ENCODE measurements at places on chromosomes 1 and 21. TPM values are rescaled to one million over a fixed set of nuclear protein-coding genes. Genes with fewer than 3 reads are reported as not detected.

- DNase-seq = no peak
Observed at GRCh38 chr1:44078104-44078503, 40.5 kb upstream of the KLF17 start.

- no peak for DNase-seq
Observed at GRCh38 chr1:167440776-167441175, 77.6 kb downstream of the CD247 start.

Gene CHRM3
- 3.4 TPM for total RNA-seq

- peak; percentile 70 for DNase-seq
Observed at GRCh38 chr1:62800825-62801306, 16.9 kb downstream of the ATG4C start.

DNA sequence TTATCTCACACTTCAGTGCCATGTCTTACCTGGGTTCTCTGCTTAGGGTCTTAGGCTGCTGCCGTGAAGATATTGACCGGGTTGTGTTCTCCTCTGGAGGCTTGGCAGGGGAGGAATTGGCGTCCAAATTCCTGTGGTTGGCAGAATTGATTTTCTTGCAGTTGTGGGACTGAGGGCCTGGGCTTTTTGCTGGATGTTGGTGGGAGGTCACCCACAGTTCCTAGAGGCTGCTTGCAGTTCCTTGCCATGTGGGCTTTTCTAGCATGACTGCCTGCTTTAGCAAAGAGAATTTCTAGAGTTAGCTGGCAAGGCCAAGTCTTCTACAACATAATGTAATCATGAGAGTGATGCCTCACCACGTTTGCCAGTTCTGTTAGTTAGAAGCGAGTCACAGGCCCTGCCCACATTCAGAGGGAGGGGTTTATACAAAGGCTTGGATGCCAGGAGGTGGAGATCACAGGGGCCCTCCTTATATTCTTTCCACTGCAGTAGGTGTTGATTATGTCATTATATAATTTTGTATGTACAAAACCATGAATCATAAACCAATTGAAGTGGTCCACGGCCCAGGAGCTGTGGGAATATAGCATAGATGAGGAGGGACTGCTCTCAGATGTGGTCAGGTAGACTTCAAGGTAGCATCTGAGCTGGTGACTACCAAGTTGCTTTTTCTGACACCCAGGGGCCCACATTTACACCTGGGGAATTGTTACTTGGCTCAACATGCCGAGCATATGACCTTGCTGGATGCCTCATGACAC lies 6.6 kb downstream of the UBL4B start:
- no peak for DNase-seq

- DNase-seq = no peak
Observed at GRCh38 chr1:17579951-17580939, 40.7 kb downstream of the ARHGEF10L start.

Gene RIMS3
- total RNA-seq = 5.9 TPM

DNA sequence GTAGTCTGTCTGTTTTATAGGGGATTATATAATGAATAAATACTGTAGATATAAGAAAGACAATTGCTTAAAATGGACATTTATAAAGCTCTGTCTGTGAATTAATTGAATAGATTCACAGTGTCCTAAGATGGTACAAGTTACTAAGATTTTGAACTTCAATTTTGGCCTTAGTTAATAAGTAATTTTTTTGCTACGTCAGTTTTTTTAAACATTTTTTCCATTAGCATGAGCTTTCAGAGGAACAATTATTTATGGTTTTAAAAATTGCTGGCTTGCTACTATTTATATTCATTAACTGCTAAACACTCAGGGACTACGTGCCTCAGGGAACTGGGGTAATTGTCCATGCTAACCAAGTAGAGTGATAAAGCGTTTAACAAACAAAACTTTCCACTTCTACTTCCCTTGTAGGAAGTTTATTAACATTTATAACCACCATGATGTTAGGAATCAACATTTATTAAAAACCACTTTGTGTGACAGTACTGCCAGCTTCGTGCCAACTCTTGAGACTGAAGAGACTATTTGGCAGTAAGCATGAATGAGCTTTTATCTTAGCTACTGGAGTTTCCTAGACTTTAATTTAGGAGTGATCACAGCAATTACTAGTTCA lies 65.4 kb upstream of the PTGS2 start:
- DNase-seq = no peak

Gene RGL1
- total RNA-seq = 14.9 TPM

GRCh38 chr1:41278076-41278475 lies 36.0 kb upstream of the SCMH1 start:
- no peak for DNase-seq

GRCh38 chr1:205003358-205004131 lies 39.5 kb upstream of the CNTN2 start:
- DNase-seq = no peak

GRCh38 chr1:12433323-12434053 lies 184.5 kb downstream of the DHRS3 start:
- peak; percentile 29 for DNase-seq

DNA sequence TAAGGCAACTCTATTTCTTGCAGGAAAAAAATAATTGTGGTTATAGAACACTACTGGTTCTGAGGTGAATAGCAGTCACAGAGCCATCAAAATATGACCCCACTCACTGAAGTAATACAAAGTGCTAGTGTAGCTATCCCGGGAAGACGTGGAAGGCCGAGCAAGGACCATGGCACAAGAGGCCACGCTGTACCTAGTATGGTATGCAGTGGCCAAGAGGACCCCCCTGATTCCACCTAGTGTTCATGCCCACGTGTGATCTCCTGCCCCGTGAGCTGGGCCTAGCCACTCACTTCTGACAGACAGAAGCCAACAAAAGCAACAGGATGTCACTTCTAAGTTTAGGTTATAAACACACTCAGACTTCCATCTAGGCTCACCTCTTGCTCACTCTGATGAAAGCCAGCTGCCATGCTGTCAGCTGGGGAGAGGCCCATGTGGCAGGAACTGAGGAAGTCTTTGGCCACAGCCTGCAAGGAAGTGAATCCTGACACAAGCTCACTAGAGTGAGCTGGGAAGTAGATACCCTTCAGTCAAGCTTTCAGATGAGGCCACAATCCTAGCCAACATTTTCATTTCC lies 21.7 kb upstream of the LSS start:
- DNase-seq = no peak

DNA sequence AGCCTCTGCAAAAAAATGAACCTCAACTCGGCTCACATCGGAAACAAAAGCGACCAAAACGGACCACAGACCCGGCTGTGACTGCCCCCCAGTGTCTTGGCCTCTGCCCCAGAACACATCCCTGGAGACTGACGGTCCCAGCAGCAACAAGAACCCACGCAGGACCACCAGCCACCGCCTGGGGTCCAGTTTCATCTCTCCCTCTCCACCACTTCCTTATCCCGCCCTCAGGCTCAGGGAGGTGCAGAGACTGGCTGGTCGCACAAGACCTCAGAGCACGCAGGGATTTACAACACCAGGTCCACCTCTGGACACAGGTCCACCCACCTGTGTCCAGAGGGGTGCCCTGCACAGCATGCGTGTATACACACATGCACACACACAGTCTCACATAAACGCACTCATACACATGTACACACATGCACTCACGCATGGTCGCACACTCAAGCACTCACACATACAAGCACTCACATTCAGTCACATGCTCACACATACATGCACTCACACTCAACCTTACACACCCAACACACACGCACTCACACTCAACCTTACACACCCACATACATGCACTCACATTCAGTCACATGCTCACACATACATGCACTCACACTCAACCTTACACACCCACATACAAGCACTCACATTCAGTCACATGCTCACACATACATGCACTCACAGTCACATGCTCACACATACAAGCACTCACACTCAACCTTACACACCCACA lies 18.6 kb upstream of the TMEM52 start:
- DNase-seq = no peak

- no peak for DNase-seq
Observed at GRCh38 chr1:50720457-50721053, 239.5 kb downstream of the FAF1 start.

Gene LCE2A
- not detected for total RNA-seq

DNA sequence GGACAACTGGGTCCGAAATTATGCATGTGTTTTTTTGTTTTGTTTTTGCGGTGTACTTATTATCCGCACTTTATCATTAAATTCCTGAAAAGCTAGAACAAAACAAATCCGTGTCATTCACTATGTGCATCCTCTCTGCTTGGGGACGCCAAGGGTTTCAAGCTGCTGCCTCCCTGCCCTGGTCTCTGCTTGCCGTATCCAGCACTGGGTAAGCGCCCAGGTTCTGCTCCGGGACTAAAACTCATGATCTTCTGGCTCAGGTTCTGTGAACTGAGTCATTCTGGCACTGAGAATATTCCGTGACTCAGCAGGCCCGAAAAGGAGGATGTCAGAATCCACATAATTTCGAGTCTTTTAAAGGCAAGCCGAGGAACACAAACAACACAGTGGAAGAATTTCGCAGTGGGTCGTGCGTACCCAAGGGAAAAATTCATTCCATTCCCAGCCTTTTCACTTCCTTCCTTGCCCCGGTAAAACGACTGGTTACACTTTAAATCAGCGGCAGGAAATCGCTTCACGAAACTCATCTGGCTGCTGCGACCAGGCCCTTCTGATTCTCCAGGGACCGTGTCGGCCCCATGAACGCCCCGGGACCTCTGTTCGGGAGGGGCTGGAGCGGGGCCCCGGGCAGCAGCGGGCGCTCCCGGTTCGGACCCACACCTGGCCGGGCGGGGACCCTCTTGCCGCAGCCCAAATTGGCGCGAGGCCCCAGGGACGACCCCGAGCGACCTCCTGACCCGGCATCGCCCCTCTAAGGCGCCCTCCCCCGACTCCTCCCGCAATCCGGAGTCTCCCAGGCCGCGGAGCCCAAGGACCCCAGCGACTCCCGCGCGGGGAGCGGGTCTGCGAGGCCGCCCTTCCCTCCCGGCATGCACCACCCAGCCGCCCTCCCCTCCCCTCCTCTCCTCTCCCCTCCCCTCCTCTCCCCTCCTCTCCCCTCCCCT lies 746 bp upstream of the LAMC1 start:
- DNase-seq = peak; percentile 80

GRCh38 chr1:208058267-208058666 lies 147.3 kb upstream of the CD34 start:
- DNase-seq = no peak

Measured in H4 (cell line).